ENCODE measurements at places on chromosomes 6 and 20.

- no peak for DNase-seq
Measured at GRCh38 chr6:169109411-169110220, 144.0 kb downstream of the THBS2 start.

DNA sequence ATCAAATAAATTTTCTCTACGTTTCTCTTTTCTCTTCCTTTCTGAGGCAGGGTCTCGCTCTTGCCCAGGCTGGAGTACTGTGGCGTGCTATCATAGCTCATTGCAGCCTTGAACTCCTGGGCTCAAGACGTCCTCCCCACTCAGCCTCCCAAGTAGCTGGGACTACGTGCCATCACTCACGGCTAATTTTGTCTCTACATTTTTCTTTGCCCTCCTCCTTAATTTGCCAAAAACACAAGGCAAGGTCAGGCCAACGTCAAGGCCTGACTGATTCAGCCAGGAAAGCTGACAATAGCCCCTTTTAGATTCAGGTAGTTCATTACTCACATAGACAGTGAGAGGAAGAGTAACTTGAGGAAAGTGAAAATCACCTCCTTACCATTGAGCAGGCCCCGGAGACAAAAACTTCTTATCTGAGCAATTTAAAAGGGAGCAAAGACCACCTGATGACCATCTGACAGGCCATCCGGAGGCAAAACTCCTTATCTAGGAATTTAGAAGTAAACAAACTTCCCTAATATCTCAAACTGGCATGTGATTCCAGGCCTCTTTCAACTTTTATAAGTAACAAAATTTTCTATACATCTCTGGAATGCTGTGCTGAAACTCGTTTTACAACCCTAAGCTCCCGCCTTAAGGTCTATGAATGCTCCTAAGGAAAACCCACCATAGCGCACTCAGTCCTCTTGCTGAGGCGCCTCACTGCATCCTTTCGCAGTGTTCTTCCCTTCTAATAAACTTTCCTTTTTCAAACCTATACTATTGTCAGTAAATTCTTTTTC lies 42.1 kb upstream of the SRPK1 start:
- no peak for DNase-seq

GRCh38 chr6:122726649-122727048 lies 52.9 kb upstream of the FABP7 start:
- no peak for DNase-seq

DNA sequence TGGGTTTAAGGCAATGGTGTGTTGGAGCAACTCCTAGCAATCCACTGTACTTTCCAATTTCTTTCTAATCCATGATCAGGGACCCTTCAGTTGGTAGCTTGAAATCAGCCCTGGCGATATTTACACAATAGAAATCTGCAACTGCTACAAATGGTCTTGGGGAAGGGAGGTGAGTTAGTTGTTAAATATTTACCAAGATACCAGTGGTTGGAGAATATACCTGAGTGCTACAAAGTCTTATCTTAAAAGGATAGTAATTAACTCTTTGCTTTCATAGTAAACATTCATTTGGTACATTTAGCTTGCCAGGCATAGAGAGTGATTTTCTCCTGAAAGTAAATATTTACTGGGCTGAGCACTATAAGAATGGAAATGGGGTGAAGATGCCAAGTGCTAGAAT lies 568.2 kb downstream of the BCKDHB start:
- DNase-seq, result no peak

GRCh38 chr20:19701429-19701828 lies 56.6 kb upstream of the RIN2 start:
- DNase-seq, result no peak

GRCh38 chr6:95142101-95142500 lies 435.2 kb upstream of the MANEA start:
- DNase-seq, result no peak

DNA sequence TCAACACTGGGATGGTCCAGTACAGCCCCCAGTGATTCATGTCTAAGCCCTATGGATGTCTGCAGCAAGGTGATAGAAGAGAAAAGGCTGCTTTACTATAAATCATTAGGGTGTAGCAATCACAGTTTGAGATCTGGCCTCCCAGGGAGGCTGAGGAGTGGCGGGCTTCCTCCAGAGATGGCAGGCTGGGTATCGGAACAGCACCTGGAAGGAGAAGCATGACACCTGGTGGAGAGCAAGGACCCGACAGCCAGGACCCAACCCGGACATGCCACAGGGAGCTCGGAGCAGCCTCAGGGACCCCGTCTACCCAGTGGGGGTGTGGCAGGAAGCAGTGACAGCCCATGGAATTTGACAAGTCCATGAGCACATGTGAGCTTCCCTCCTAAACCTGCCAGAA lies 114.8 kb upstream of the CD93 start:
- peak; percentile 10 for DNase-seq

- no peak for DNase-seq
Measured at GRCh38 chr20:49769048-49769581, 43.5 kb upstream of the SLC9A8 start.

GRCh38 chr6:148455674-148456558 lies 113.3 kb downstream of the SASH1 start:
- DNase-seq, result no peak

- DNase-seq, result no peak
Measured at GRCh38 chr6:163738304-163738703, 323.8 kb downstream of the QKI start.

DNA sequence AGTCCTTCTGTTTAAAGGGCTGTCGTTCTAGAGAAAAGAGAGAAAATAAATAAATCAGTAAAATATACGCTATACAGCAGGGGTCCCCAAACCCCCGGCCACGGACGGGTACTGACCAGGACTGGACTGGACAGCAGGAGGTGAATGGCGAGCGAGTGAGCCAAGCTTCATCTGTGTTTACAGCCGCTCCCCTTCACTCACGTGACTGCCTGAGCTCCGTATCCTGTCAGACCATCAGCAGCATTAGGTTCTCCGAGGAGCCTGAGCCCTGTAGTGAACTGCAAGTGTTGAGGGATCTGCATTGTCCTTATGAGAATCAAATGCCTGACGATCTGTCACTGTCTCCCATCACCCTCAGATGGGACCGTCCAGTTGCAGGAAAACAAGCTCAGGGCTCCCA lies 76.5 kb downstream of the ZNF217 start:
- DNase-seq, result no peak

DNA sequence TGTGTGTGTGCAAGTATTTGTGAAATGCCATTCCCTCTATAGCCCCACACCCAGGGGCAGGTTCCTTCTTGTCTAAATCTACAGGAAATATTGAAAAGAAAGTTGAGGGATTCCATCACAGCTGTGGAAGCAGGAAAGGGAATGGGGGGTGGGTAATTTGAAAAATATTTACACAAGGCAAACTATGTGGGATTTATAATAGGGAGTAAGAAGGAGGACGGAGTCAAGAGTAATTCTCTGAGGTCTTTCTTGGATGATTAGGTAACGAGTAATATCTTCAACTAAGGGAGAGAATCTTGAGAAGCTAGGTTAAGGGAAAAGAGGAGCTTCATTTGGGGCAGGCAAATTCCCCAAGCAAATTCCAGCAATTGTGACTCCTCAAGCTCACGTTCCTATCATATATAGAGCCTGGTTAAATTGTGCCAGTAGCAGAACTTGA lies 113.5 kb upstream of the SGK1 start:
- DNase-seq, result no peak

- peak; percentile 50 for DNase-seq
Measured at GRCh38 chr20:62736407-62737071, 27.9 kb downstream of the NTSR1 start.

DNA sequence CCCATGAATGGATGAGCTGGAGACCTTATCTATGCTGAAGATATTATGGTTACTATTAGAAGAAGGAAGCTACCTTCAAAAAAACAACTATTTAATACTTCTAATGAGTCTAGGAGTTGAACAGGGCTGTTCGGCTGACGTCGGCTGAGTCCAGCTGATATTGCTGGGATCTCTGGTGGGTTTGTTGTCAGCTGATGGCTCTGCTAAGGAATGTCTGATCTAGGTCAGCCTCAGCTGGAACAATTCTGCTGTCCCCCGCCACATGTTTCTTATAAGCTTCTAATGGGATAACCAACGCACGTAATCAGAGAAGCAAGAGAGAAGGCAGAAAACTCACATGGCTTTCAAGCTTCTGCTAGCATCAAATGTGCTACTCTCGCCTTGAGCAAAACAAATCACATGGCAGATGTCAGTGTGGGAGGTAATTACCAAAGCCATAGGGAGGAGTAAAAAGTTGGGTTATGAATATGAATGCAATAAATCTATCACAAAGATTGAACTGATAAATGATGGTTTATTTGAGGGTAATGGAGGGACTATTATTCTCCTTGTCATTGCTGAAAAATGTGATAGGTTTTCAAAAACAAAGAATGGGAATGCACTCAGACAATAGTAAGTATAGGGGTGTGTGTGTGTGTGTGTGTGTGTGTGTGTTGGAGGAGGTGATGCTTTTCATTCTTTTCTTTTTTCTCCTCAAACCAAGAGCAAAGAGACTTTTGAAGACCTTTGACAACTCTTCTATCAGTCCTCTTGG lies 71.5 kb downstream of the BTBD3 start:
- peak; percentile 53 for DNase-seq

- no peak for DNase-seq
Measured at GRCh38 chr20:36314734-36315544, 8.8 kb downstream of the DLGAP4 start.

GRCh38 chr6:160112628-160113299 lies 8.9 kb upstream of the SLC22A1 start:
- no peak for DNase-seq

DNA sequence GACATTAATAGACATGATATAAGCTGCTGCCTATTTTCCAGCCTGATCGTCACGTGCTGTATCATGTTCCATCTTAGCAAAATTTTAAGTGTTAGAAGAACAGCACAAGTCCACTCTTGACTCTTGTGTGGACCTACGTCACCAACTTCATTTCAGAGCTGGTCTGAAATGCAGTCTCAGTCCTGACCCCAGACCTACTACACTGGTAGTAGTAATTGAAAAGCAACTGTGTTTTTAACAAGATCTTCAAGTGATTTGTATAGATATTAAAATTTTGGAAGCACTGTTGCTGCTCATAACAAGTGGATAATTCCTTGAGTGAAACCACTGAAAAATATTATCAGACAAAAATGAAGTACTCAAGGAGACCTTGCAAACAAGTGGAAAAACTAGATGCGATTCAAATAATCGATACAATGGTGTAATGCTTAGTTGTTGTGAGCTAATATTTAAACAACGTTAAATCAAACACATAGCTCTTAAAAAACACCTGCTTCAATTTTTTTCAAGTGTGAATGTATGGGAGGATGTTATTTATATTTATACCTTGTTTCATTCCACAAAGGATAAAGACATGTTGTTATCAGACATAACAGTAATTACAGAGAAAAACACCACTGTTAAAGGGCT lies 110.9 kb upstream of the JAG1 start:
- DNase-seq, result no peak

DNA sequence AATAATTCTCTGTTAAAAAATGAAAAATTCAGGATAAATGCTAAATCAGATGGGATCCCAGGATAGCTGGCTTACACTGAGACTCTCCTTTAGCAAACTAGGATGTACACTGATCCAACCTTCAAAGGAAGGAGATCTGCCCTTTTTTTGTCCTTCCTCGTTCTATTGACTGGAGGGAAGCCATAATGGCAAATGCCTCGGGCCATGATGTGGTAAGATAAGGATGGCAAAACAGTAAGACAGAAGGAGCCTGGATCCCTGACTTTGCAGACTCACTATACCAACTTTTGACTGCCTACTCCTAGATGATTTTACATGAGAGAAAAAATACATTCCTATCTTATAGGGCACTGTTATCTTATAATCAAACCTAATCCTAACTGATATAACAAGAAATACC lies 156.9 kb upstream of the BEND3 start:
- no peak for DNase-seq

DNA sequence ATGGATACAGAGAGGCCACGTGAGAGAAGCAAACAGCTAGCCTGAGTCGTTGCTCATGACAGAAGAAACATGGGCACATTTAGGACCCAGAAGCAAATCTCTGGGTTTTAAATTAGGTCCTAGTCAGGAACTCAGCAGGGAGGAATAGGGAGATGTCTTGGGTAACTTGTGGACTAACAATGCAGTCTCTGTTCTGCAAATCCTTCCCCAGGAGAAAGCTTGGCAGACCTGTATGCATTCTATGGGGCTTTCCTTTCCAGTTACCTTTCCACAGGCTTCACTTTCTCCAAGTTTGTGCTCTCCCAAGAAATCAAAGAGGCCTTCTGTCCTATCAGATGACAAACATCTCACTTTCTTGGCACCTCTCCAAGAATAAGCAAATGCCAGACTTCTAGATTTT lies 47.2 kb upstream of the PLCB4 start:
- peak; percentile 70 for DNase-seq

DNA sequence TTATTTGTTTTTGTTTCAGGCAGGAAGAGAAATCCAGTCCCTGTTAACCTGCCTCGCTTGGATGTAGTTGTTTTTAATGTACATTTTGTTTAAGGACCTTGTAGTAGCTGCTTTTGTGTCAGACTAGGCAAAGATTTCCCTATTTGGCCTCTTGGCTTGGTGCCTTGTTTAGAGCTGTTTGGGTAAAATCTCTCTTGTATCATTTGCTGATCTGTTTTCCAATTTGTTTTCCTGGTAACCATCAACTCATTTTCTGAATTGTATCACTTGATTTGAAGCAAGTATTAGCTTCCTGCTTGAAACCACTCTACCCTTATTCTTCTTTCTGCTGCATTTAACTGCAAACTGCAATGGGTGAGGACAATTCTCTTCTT lies 160.7 kb downstream of the ZFAND3 start:
- no peak for DNase-seq

- DNase-seq, result no peak
Measured at GRCh38 chr20:62244644-62245108, 6.4 kb downstream of the OSBPL2 start.
